GM03348 (cell line): ENCODE measurements at places on chromosomes 3 and 15.

GRCh38 chr3:4429648-4430350 is 37.3 kb downstream of the SUMF1 start:
- no peak for DNase-seq

GRCh38 chr3:73707772-73708171 is 83.0 kb upstream of the PDZRN3 start:
- peak; percentile 27 for DNase-seq

DNA sequence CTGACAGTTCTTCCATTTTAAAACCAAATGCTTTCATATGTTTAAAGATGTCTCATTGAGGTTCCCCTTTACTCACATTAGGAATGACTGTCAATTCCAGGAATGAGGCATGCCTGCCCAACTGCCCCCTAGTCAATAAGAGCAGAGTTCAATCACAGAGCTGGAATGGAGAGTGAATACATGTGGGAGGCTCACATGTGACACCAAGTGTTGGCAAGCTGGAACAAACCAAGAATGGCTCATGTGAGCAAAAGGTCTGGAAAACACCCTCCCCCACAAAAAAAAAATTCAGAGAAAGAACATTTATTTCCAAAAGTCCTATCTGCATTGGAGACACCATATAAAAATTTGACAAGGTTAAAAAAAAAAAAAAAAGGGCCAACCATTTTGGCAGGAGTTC is 3.7 kb downstream of the PBRM1 start:
- peak; percentile 73 for DNase-seq

DNA sequence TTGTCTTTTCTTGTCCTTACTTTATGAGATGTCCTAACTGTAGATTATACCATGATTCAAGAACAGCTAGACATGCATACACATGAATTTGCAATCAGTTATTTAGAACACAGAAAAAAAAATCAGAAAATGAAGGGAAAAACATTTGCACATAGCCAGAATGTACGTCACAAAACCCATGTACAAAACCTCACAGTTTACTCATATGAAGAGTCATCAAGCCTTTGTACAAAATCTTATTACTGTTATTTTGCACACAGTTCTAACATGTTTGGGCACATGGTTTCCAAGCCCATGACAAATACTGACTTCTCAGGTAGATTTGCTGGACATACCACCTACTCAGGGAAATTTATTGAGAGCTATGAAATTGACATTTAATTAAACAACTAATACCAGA is 48.2 kb downstream of the MAP3K13 start:
- no peak for DNase-seq

DNA sequence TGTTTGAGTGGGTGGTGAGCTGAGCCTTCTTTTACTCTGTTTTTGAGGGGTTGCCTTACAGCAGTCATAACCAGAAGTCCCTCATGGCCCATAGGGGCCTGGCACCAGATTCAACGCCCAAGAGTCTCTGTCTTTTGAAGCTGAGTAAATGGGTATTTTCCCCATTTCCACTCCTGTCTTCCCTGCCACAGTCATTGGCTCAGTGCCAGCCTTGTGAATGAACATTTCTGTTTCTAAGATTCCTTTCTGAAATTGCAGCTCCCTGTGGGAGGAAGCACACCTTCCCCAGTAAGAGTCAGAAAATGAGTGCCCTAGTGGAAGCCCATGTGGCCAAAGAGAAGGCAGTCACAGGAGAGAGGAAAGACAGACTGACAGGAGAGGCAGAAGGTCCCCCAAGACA is 43.7 kb upstream of the POLR2M start:
- DNase-seq = no peak

GRCh38 chr15:39396979-39397615 is 183.8 kb upstream of the THBS1 start:
- DNase-seq = no peak

DNA sequence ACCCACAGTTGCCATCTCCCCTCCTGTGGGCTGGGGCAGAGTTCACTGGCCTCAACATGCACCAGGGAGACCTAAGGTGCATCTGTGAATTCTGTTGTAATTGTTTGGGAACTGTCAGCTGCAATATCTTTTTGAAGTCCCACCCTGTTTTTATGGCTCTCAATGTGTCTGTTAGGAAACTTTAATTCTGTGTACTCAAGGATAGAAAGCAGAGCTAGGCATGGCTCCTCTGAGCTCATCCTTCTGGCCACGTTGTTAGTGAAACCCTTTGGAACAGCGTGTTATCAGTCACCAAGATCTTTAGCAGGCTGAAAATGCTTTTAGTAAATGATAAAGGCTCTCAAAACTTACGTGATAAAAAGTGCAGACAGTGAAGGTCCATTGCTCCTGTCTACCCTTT is 33.6 kb upstream of the MTMR10 start:
- DNase-seq = peak; percentile 18

GRCh38 chr15:96053031-96053780 is 277.3 kb upstream of the NR2F2 start:
- no peak for DNase-seq

- no peak for DNase-seq
These were observed 3.7 kb downstream of the PROS1 start for GRCh38 chr3:93969997-93970396.
